ENCODE measurements at places on chromosomes 11 and 22.

DNA sequence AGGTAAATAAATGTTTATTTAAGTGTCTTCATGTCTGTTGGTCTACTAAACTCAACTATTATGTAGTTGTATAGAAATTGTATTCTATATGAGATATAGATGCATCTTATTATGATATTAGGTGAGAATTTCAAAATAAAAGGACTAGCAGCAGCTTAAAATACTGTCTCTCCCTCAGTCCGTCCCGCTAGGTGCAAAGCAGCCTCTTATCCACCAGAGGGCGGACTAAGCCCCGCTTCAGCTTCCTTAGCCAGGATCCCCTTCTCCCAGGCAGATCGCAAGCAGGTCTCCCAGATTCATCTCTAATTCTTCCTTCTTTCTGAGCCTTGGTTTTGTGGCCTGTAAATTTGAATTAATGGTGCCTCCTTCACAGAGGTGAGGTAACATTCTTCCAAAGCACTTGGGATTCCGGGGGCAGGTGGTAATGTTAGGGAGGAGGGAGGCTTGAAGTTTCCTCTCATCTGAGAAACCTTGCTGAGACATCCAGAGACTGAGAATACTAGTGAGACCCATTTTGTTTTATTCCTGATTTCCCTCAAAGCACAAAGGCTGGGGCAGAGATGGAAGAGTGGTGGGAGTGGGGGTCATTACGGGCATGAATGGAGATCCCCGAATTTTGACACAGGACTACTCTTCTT lies 13.5 kb upstream of the INSC start:
- DNase-seq = no peak

- DNase-seq = no peak
Measured at GRCh38 chr22:40121461-40121860, 56.3 kb upstream of the TNRC6B start.

DNA sequence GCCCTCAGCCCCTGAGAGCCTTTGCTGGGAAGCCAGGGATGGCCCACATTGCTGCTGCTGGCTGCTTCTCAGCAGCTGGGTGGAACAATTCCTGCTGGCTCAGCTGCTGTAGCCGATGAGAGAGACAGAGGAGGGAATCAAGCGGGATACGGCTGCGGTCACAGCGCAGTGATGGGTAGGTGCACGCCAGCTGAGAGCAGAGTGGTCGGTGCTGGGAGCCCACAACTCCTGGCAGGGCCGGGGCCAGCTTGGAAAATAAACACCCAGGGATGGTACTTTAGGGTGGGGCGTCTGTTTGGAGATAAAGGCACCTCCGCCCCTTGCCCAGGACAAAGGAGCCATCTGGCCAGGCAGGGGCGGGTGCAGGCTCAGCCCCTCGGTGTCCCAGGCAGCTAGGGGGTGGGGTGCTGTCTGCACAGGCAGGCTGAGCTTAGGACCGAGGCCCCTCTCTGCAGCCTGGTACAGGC lies 480.5 kb downstream of the MIAT start:
- no peak for DNase-seq

GRCh38 chr22:27163162-27164137 lies 506.1 kb downstream of the MIAT start:
- DNase-seq = no peak

DNA sequence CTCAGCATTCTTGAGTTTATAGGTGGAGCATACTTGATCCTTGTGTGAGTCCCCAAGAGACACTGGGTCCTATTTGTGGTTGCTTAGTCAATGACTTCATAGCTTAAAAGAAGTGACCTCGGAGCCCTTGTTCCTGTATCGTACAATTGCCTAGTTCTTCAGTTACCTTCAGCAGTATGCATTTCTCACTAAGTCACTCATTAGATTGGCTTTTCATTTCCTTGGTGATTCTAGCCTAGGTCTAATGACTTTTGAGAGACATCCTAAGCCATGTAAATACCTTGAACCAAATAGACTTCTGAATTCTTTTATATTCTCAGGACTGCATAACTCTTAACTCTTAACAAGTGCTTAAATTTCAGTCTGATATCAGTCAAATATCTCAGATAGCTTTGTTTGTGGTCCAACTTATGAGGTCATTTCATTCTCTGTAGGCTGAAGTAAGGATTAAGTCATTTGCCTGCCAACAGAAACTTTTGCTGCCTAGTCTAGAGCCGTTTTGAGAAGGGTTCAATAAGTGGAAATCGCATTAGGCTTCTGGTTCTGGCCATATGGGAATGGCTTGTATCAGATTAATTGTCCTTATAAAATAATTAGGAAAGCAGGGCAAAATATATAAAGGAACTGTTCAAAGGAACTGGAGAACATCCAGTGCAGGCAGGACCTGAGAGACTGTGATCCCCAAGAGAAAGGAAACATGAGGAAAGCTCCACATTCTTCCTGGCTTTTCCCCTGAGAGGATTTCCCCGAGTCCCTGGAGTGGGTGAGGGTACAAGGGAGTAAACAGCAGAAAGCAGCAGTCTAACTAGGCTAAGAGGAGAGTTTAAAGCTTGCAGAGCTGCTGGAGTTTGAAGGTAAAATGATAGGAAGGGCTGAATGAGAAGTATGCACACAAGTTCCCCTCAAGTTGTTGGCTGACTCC lies 39.9 kb downstream of the TRAF6 start:
- DNase-seq = no peak

GRCh38 chr11:13955971-13956421 lies 6.5 kb upstream of the SPON1 start:
- peak; percentile 56 for DNase-seq

- peak; percentile 49 for DNase-seq
Measured at GRCh38 chr11:20131788-20132666, 28.2 kb downstream of the DBX1 start.

DNA sequence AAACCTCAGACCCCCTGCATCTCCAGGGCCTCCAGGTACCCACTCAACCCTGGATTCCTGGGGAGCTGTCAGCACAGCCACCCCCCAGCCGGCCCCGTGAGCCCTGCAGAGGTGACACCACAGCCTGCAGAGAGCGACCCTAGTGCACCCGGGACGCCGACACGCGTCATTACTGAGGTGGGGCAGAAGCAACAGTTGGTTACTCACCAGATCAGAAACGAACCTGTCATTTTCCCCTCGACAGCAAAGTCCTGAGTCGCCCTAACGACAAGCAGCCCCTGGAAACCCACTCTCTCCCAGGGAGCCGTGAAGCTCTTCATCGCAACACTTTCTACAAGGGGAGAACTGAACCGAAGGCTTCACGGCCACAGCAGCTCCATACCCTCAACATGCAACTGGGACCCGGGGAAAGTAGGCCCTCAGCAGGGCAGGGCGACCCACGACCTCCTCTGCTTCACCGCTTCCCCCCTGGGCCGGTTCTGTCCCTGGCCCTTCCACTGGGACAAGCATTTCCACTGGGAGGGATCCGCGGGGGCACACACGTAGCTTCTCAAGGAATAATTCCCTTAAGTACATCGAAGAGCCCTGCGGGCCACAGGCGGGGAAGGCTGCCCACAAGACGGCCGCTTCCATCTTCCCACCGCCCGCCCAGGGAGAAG lies 1.6 kb downstream of the BRD1 start:
- DNase-seq = no peak

GRCh38 chr22:44719586-44720368 lies 17.8 kb downstream of the PRR5 start:
- no peak for DNase-seq

GRCh38 chr11:68889948-68890446 lies 13.6 kb downstream of the MRPL21 start:
- peak; percentile 43 for DNase-seq

DNA sequence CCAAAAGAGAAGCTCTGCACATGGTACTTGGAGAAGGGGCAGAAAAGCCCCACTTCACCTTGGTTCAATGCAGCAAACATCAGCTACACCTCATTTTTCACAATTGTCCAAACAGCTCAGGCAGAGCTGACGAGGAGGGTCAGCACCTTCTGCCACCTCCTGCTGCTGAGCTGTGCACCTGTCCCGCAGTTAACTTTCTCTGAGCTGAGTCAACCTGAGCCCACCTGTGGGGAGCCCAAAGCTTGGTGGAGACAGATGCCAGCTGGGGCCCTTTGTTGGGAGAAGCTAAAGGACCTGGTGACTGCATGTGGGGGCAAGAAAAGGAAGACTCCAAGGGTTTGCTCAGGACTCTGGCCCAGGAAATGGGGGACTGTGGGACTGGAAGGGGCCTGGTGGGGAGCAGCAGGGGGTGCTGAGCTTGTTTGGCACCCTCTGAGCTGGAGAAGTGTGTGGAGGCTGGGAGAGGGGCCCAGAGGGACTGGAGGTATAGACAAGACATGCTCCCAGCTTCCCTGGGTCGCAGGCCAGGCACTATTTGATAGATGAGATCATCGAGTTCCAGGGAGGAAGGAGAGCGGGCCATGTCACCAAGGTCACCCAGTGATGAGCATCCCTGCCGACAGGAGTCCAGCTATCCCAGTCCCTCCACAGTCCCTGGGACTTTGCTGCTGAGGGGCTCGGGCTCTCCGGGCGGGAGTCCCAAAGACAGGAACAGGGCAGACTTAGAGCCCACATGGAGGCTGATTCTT lies 53.5 kb downstream of the KCNJ4 start:
- no peak for DNase-seq

GRCh38 chr11:5713695-5714094 lies 22.6 kb upstream of the OR56B1 start:
- DNase-seq = no peak

DNA sequence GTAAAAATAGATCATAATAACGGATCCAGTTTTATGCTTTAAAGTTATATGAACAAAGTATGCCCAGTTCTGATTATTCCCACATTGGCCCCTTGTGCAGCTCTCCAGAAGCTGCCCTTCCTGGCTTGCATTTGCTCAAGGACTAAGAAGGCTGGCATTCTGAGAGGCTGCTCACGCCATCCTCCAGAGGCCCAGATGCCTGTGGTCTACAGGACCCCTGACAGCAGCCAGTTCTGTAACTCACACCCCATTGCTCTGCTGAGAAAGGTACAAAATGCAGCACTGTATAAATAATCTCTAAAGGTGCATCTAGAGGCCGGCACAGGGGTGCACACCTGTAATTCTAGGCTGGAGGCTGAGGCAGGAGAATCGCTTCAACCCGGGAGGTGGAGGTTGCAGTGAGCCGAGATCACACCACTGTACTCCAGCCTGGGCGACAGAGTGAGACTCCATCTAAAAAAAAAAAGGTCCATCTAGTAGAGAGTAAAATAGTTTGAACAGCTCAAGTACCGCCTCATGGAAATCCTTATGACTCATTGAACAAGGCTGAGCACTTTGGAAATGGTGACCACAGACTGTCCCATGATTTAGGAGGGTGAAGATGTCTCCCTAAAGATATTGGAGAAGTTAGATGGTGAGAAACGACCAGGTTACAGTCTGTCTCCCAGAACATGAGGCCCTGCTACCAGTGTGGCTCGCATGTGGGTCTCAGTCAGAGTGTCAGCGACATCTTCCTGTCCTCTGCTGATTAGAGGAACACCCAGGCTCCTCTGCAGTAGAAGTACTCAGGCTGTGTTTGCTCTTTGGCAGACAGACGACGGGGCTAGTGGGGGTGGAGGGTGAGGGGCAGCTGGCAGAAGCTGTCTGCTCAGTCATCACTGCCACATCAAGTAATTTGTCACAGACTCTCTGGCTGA lies 56.3 kb downstream of the KREMEN1 start:
- DNase-seq = no peak

- peak; percentile 58 for DNase-seq
Measured at GRCh38 chr22:45648301-45649117, 23.1 kb upstream of the ATXN10 start.

DNA sequence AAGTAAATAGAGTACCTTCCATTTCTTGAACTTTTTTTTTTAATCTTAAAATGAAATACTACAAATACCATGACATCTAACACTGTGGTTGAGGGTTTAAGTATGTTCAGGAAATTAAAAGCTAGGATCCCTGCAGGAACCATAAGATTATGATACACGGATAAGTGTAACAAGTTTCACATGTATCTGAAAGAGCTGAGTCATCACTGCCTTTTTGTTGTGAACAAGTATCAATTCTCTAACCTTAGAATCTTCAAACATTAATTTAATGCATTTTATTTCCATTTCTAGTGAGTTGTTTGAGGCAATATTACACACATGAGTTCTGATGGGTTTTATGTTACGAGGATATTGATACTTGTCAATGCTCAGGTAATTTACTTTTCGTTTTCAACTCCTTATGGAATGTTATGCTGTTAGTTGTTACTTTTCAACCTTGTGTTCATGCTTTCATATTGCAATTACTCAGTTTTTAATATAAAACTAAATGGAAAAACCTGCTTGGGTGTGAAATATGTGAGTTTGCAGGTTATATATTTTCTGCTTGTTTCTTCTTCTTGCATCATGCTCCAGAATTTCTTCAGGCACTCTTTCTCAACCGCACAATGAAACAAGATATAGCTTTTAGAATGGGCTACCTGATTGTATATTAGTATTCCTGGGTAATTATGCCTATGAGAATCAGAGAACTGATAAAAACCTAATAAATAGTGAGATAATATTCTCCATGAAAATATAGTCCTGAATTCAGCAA lies 361.3 kb upstream of the MTNR1B start:
- DNase-seq = no peak

DNA sequence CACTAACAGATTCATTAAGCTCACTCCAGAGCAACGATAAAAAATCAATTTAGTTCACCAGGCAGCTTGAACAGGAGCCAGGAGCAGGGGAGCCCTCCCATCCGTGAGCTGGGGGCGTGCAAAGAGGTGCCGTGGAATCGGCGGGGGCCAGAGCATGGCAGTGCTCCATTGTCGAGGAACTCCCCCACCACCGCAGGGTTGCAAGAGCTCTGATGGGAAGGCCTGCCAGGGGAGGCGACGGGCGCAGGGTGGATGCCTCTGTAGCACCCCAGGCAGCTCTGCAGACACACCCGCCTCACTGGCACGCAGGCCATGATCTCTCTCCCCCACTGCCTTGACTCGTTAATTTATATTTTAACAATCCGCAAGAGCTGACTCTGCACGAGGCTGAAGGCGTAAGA lies 433.2 kb downstream of the MIAT start:
- no peak for DNase-seq

- no peak for DNase-seq
Measured at GRCh38 chr11:12001186-12001585, 7.2 kb downstream of the DKK3 start.

GRCh38 chr11:13405220-13405619 lies 57.8 kb downstream of the BTBD10 start:
- DNase-seq = no peak

DNA sequence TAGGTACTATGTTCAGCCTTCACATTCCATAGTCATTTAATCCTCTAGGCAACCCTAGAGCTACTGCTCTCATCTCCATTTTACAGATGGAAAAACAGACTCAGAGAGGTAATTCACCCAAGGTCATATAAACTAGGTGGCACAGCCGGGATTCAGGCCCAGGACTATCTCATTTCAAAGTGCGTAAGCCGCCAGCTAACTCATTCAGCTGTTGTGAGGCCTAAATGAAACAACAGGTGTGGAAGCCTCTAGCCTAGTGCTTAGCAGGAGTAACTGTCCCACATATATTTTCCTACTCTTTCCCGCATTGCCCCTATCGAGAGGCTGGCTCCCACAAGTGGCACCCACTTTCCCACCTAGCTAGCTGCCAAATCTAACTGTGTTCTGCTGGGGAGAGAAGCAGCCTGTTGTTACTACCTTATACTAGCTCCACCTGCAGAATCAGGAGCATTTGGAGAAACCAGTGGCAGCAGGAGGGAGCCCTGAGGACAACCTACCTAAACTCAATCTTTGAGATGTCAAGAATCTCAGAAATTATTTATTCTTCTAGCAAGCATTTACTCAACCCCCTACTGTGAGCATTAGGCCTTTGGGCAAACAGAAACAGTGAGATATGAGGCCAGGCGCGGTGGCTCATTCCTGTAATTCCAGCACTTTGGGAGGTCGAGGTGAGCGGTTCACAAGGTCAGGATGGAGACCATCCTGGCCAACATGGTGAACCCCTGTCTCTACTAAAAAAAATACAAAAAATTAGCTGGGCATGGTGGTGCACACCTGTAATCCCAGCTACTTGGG lies 20.9 kb downstream of the PRG3 start:
- no peak for DNase-seq
